ENCODE measurements at places on chromosomes 7 and 10. TPM values are rescaled to one million over a fixed set of nuclear protein-coding genes. Genes with fewer than 3 reads are reported as not detected.

MNX1 gene
- not detected for total RNA-seq

NODAL gene
- total RNA-seq, result not detected

SMKR1 gene
- not detected for total RNA-seq

HECW1 gene
- total RNA-seq, result 0.32 TPM

DKK1 gene
- 5.9 TPM for total RNA-seq
